ENCODE measurements at places on chromosomes 6 and 20.

DNA sequence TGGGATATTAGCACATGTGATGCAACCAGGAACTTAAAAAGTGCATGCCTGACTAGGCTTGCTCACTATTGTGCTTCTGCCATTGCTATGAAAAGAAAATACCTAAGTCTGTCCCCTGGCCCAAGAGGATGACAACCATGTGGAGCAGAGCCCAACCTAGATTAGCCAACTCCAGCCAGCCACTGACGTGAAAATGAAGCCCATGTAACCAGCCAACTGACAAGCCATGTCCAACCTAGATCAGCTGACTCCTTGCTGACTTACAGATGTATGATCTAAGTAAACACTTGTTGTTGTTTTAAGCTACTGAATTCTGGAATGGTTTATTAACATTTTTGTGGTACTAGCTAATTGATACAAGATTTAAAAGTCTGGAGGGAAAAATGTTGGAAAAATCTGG lies 47.5 kb downstream of the PIGU start:
- DNase-seq = no peak

- DNase-seq = no peak
Measured at GRCh38 chr20:47320990-47321805, 35.3 kb downstream of the ZMYND8 start.

- no peak for DNase-seq
Measured at GRCh38 chr20:40915756-40916155, 112.9 kb upstream of the TOP1 start.

GRCh38 chr20:36065427-36065998 lies 89.0 kb upstream of the EPB41L1 start:
- no peak for DNase-seq

- DNase-seq = no peak
Measured at GRCh38 chr20:45049438-45049837, 51.5 kb downstream of the KCNS1 start.

DNA sequence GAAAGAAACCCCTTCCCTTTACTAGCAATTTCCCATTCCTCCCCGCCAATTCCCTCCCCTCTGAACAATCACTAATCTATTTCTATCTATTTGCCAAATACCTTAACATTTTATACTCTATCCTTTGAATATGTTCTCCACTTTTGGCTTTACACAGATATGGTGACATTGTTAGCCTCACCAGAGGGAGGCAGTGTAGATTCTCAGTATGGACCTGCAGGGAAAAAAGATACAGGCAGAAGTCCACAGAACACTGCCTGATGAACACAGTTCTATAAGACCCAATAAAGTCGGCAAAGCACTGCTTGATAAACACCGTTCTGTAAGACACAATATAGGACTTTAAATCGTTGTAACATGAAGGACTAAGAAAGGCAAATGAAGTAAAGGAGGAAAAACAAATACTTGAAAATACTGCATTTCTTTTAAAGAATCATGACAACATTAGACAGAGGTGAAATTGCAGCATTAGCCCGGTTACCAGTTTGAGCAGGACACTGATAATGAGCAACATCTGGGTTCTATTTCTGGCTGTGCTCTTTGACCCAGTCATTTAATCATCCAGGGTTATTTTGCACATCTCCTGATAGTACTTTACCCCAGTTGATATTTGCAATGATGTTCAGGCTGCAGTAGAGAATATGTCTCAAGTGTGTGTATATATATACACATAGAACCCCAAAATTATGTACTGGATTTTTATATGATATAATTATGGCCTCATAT lies 296.8 kb downstream of the UTRN start:
- DNase-seq = no peak

GRCh38 chr6:23533311-23533710 lies 592.7 kb upstream of the NRSN1 start:
- no peak for DNase-seq

GRCh38 chr6:106892186-106892585 lies 82.3 kb downstream of the CD24 start:
- DNase-seq = no peak

DNA sequence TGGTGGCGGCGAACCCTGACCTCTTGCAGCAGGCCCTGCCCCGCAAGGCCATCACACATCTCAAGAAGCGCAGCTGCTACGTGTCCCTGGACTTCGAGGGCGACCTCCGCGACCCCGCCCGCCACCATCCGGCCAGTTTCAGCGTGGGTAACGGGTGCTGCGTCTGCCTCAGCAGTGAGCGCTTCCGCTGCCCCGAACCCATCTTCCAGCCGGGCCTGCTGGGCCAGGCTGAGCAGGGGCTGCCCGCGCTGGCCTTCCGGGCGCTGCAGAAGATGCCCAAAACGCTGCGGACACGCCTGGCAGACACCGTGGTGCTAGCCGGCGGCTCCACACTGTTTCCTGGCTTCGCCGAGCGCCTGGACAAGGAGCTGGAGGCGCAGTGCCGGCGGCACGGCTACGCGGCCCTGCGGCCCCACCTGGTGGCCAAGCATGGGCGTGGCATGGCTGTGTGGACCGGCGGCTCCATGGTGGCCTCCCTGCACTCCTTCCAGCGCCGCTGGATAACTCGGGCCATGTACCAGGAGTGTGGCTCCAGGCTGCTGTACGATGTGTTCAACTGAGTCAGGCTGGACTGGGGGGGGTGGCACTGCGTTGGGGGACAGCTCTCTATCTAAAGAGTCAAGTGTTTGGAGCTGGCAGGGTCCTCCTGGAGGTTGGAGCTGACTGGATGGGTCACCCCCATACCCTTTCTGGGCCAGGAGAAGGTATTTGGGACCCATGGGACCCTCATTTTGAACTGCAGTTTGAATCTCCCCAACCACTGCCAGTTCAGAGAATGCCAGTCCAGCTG lies 1.1 kb downstream of the ACTL10 start:
- DNase-seq = no peak

DNA sequence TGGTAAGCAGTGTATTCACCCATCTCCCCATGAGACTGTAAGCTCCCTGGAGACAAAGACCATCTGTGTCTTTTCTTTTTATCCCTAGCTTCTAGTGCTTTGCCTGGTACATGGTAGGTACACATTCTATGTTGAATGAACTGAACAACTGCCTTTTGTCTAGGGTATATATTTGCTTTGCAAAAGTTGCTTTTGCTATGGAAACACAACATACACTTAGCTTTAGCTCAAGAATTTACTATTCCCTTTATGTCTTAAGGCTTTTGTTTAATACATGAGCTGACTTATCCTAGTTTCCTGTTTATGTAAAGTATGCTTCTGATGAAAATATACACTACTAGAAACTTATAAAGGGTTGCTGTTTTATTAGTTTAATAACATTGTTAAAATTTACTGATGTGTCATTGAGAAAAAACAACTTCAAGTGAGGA lies 198.2 kb downstream of the PRL start:
- DNase-seq = no peak

DNA sequence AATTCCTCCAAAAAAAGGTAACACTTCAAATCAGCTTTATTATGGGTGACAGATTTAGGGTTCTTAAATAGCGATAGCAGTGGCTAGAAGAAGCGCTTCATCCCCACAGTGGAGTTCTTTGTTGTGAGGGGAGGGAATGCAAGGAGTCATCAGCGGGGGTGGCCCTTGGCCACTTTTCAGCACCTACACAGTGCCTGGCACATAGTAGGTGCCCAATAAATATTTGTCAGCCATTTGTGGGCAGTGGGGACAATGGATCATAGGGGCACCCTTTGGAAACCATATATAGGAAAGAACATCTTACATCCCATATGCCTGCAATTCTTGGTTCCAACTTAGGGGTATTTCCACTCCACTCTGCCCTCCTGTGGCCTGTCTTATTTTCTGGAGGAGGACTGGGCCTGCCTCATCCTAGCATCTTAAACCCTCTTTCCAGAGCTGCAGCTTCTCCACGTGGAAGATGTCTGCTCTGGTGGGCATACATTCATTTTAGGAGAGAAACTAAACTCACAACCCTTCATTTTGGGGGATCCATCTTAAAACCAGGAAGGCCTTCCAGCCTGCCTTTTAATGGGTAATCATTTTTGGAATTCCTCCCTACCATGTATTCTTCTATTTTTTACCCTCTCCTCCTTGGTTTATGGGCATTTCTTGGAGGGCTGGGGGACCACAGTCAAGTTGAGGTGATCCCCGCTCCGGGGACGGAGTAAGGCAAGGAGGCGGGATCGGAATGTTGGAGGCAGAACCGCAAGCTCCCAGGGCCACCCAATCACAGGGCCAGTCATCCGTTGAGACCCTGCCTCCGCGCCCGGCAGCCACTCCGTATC lies 2.6 kb upstream of the GPSM3 start:
- no peak for DNase-seq

GRCh38 chr20:63409066-63409833 lies 48.1 kb upstream of the CHRNA4 start:
- DNase-seq = no peak

DNA sequence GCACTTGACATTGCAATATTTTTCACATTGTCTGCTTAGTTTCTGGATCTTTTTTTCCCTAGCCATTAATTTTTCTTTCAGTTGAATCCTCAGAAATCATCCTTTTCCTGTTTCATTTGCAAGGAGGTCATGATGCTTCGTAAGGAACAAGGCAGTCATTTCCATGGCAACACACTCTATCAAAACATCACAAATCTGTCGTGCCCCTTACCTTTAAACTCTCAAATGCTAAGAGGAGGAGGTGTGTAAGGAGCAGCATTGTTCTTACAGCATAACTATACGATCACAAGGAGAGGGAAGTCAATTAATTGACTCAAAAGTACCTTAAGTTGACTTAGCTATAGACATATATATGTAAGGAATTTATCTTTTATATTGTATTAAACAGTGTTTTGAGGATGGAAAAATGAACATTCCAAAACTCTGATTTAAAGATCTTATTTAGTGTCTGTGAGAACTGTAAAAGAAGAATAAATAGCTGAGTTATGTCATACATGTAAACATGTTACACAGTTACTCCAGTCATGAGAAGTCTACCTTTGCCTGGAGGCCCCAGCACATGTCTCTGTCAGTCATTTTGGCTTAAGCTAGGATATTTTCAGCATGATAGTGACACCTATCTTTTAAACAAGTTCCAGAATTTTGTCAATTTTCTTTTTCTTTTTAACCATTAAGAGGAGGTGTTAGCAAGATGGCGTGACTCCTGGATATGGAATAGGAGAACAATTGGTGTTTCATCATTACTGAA lies 41.6 kb downstream of the CDKAL1 start:
- DNase-seq = no peak

DNA sequence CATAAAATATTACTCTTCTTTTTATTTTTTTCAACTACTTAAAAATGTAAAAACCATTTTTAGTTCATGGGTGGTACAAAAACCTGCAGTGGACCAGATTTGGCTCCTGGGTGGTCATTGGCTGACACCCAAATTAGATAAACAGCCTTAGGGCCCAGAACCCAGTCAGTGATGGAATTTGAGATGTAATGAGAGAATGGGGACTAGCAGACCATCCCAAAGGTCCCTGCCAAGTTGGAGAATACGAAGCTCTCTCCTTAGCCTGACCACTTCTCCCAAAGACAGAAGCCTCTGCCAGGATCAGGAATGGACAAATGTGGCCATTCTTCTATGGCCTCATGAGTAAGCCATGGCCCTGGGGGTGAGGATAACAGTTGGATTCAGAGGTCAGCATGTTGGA lies 194.7 kb downstream of the NFATC2 start:
- no peak for DNase-seq

- no peak for DNase-seq
Measured at GRCh38 chr6:78607189-78607588, 260.2 kb upstream of the IRAK1BP1 start.

DNA sequence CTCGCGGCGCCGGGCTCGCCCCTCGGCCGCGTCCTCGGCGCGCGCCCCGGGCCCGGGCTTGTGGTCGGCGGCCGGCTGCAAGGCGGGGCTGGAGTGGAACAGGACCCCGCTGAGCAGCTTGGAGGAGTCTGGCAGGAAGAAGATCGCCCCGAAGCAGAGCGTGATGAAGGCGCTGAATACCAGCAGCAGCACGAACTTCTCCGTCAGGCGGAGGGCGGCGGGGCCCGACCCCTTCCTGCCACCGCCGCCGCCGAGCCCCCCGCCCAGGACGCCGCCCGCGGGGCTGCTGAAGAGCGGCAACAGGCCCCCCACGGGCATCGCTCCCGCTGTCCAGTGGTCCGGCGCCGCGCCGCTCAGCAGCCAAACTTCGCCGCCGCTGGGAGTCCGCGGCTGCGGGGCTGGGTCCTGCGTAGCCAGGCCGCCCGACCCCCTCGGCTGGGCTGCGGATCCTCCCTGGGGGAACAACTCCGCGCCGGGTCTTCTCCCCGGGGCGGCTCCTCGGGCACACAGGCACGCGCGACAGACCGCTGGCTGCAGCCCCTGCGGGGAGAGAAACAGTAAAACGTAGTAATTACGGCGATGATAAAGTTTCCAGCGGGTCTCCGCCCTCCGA lies 707 bp downstream of the MAN1A1 start:
- no peak for DNase-seq

DNA sequence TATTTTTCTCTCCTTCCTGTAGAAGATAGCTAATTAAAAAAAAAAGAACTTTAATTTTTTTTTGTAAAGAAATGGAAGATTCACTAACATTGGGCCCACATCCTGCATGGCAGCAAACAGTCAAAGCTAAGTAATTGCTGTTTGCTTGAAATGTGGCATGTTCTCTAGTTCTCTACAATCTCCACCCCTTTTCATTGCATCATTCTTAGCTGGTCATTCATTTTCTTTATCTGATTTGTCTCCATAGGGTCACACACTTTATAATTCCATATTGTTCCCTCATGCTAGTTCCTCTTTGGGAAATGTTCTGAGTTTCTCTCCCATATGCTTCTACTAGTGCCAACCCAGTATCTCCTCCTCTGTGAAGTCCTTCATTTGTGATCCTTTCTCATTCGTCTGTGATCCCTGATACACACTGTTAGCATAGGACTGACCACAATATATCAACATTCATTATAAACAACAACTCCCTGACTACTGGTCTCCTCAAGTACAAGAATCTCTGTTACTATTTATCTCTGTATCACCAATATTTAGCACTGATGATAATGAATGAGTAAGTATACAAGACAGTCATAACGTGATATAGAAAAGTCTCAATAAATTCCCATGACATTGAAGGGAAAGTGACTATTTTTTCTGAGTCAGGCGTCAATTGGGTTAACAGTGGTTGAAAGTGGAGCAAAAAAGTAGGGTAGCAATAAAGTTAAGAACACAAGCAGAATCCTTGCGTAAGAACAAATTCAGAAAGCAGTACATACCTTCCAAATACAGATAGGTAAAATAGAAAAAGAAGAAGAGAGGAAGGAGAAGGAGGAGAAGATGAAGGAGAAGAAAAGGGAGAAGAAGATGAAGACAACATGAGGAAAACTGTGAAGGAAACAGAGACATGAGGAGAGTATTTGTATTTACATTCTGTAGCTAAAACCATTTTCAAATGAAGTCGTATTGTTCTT lies 33.2 kb upstream of the MYB start:
- no peak for DNase-seq

DNA sequence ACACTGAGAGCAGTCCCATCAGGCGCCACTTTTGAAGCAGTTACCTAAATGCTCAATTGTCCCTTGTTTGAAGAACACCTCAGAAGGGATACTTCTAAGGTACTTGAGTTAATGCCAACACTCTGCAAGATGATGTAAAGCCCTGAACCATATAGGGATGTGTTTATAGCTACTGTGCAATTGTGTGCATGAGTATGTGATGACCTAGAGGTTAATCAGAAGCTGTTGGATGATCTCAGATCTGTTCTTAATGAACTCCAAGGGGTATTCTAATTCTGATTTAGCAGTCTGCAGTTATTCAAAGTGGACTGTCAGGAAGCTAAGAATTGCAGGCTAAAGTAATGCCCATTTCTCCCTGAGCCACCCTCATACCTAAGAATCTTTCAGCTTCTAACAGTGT lies 158.3 kb downstream of the TMEM242 start:
- no peak for DNase-seq
